GM12878 (cell line): ENCODE measurements at places on chromosomes 7 and 10. TPM values are rescaled to one million over a fixed set of nuclear protein-coding genes. Genes with fewer than 3 reads are reported as not detected.

The MCU gene
- 17.3 and 18.2 TPM in 2 replicates for total RNA-seq

DNA sequence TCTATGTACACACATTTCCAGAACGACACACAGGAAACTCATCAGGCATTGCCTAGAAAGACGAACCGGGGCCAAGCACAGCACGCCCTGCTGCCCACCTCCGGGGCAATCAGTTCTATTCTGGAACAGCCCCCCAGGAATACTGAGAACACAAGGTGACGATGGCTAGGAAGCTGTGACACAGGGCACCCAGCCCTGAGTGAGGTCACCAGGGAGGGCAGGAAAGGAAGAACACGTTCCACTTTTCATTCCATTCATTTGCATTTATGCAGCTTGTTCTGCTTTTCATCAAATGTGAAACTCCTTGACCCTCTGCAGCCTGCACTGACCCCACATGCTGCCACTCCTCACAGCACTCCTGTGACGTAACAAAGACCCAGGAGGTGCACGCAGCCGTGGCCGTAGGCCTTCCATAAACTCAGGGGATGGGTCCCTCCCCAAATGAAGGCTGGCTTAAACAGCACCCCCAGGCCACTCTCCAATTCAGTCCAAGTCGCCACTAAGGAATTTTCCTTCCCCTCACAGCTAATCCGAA, 28.9 kb downstream of the MAD1L1 start:
- DNase-seq = no peak
- peaks cover 10% of the 10 kb centered on the region for H3K36me3 ChIP-seq
- H3K4me1 ChIP-seq = peaks cover 9% of the 10 kb centered on the region

DNA sequence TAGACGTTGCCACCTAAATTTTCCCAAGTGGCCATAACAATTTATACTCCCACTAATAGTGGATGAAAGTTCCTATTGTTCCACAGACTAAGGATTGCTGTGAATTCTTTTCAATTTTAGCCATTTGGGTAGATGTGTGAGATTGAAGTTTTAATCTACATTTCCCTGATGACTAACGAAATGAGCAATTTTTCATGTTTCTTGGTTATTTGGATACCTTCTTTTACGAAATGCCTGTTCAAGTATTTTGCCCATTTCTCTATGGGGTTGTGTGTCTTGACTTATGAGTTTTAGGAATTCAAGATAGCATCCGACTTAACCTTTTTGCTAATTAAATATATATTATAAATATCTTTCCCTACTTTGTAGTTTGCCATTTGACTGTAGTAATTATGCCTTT, 16.4 kb upstream of the PRKG1 start:
- H3K4me1 ChIP-seq = no peaks in the 10 kb centered on the region
- no peaks in the 10 kb centered on the region for H3K36me3 ChIP-seq
- no peaks in the 10 kb centered on the region for H3K27me3 ChIP-seq
- H3K27ac ChIP-seq = no peak overlapping the region
- DNase-seq = no peak

The RAMP3 gene
- not detected in 2 replicates for total RNA-seq

The HTRA1 gene
- 0.11 TPM in 1 of 2 replicates, not detected in the other for total RNA-seq

GRCh38 chr10:62726142-62726541, 78.4 kb upstream of the ADO start:
- no peak overlapping the region for H3K4me3 ChIP-seq
- H3K36me3 ChIP-seq = no peaks in the 10 kb centered on the region
- H3K27me3 ChIP-seq = no peaks in the 10 kb centered on the region
- DNase-seq = no peak

- DNase-seq = no peak
- H3K36me3 ChIP-seq = no peaks in the 10 kb centered on the region; the same call in 1 of the 2 replicates
- H3K4me1 ChIP-seq = no peaks in the 10 kb centered on the region
- no peak overlapping the region for H3K27ac ChIP-seq
- H3K27me3 ChIP-seq = no peaks in the 10 kb centered on the region
- H3K4me3 ChIP-seq = no peak overlapping the region
Observed at GRCh38 chr10:93687737-93688136, 14.7 kb downstream of the FRA10AC1 start.

DNA sequence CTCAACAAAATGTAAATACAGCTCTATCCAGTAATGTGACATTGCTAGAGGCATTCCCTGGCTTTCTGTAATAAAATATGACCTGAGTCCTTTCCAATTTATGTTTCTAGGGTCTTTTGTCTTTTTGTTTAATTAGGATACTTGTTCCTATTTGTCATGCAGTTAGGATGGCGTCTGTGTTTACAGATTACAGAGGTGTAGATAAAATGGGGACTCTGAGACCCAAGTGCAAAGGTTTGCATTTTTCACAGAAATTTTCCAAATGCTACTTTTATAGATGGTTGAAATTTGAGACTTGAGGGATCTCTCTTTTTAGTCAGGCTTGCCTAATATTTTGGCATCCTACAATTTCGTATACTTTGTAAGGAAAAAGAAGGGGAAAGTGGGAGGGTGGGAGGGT, 332.4 kb downstream of the PTEN start:
- H3K4me1 ChIP-seq = peaks cover 11% of the 10 kb centered on the region
- H3K36me3 ChIP-seq = no peaks in the 10 kb centered on the region
- H3K4me3 ChIP-seq = no peak overlapping the region
- H3K27ac ChIP-seq = no peak overlapping the region
- no peaks in the 10 kb centered on the region for H3K27me3 ChIP-seq

The STAG3 gene
- total RNA-seq = 78.7 and 81.7 TPM in 2 replicates

The PDGFA gene
- 8.2 and 10.7 TPM in 2 replicates for total RNA-seq

GRCh38 chr10:1515780-1516491, 221.4 kb downstream of the ADARB2 start:
- no peaks in the 10 kb centered on the region for H3K27me3 ChIP-seq
- no peak overlapping the region for H3K27ac ChIP-seq
- no peaks in the 10 kb centered on the region for H3K4me1 ChIP-seq
- no peak for DNase-seq
- H3K4me3 ChIP-seq = no peak overlapping the region
- H3K36me3 ChIP-seq = no peaks in the 10 kb centered on the region

GRCh38 chr7:135920478-135920877, 56.7 kb downstream of the MTPN start:
- no peak for DNase-seq
- no peaks in the 10 kb centered on the region for H3K36me3 ChIP-seq
- no peak overlapping the region for H3K4me3 ChIP-seq
- H3K27ac ChIP-seq = no peak overlapping the region
- no peaks in the 10 kb centered on the region for H3K27me3 ChIP-seq
- no peaks in the 10 kb centered on the region; the same call in 1 of the 2 replicates for H3K4me1 ChIP-seq

DNA sequence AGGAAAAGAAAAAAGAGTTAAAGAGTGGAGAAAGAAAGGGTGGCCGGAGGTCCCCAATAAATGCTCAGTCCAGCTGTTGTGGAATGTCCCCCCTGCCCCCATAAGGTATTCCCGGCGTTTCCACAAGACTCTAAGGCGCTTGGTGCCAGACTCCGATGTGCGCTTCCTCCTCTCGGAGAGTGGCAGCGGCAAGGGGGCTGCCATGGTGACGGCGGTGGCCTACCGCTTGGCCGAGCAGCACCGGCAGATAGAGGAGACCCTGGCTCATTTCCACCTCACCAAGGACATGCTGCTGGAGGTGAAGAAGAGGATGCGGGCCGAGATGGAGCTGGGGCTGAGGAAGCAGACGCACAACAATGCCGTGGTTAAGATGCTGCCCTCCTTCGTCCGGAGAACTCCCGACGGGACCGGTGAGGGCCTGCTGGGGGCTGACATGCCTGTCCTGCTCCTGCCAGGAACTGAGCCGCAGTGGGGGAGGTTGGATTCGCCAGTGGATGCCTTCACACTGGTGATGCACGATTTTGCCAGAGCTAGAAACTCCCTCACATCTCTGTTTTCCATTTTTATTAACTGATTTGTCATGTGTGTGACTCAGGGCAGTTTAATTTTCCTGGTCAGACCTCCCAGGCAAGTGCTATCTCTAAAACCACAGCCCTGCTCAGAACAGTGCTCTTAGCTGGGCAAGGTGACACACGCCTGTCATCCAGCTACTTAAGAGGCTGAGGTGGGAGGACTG, 34.2 kb downstream of the TACR2 start:
- H3K4me1 ChIP-seq = peaks cover 3% of the 10 kb centered on the region; the same call in 1 of the 2 replicates
- H3K4me3 ChIP-seq = no peak overlapping the region
- H3K27me3 ChIP-seq = no peaks in the 10 kb centered on the region
- no peak overlapping the region for H3K27ac ChIP-seq
- no peak for DNase-seq
- H3K36me3 ChIP-seq = peaks cover 51% of the 10 kb centered on the region

DNA sequence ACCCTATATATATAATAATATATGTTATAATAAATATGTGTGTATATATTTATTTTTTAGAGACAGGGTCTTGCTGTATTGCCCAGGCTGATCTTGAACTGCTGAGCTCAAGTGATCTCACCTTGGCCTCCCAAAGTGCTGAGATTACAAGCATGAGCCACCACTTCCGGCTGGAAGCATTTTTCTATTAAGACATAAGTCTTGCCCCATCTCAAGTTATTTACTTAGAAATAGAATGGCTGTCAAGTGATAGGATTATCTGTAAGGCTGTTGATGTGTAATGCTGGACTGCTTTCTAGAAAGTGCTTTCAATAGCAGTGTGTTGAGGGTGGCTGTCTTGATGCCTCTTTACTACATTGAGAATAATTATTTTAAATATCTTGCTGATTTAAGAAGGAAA, 65.2 kb downstream of the ZMYND11 start:
- H3K4me3 ChIP-seq = no peak overlapping the region
- H3K36me3 ChIP-seq = no peaks in the 10 kb centered on the region
- no peak for DNase-seq
- H3K4me1 ChIP-seq = no peaks in the 10 kb centered on the region
- no peaks in the 10 kb centered on the region for H3K27me3 ChIP-seq

The LAMB4 gene
- not detected in 2 replicates for total RNA-seq

GRCh38 chr7:79692015-79692414, 238.5 kb upstream of the MAGI2 start:
- H3K4me3 ChIP-seq = no peak overlapping the region
- H3K36me3 ChIP-seq = no peaks in the 10 kb centered on the region
- no peaks in the 10 kb centered on the region for H3K27me3 ChIP-seq
- H3K4me1 ChIP-seq = no peaks in the 10 kb centered on the region
- H3K27ac ChIP-seq = no peak overlapping the region
- no peak for DNase-seq

DNA sequence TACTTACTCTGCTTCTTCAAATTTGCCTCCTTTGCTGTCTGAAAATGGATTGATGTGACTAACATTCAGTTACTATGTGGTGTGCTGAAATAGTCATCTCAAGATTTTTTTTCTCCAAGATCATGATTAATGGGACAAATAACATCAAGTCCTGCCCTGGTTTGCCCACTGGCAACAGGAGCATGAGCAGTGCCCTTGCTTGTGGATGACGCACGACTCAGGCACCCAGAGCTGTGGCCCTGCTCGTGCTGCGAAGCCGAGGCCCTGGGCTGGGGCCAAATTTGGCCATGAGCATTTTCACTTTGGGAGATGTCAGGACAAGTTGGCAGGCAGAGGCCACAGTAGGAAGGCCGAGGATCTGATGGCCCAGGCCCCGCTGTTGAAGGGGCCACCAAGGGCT, 239.8 kb upstream of the IGFBP3 start:
- no peak overlapping the region for H3K4me3 ChIP-seq
- no peaks in the 10 kb centered on the region for H3K27me3 ChIP-seq
- no peak overlapping the region for H3K27ac ChIP-seq
- no peaks in the 10 kb centered on the region for H3K4me1 ChIP-seq
- no peak for DNase-seq

DNA sequence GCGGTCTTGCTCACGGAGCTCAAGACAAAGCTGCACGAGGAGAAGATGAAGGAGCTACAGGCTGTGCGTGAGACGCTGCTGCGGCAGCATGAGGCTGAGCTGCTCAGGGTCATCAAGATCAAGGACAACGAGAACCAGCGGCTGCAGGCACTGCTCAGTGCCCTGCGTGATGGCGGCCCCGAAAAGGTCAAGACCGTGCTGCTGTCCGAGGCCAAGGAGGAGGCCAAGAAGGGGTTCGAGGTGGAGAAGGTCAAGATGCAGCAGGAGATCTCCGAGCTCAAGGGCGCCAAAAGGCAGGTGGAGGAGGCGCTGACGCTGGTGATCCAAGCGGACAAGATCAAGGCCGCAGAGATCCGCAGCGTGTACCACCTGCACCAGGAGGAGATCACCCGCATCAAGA, 51.4 kb downstream of the JAKMIP3 start:
- H3K4me1 ChIP-seq = no peaks in the 10 kb centered on the region
- no peak for DNase-seq
- H3K4me3 ChIP-seq = no peak overlapping the region
- H3K36me3 ChIP-seq = no peaks in the 10 kb centered on the region

DNA sequence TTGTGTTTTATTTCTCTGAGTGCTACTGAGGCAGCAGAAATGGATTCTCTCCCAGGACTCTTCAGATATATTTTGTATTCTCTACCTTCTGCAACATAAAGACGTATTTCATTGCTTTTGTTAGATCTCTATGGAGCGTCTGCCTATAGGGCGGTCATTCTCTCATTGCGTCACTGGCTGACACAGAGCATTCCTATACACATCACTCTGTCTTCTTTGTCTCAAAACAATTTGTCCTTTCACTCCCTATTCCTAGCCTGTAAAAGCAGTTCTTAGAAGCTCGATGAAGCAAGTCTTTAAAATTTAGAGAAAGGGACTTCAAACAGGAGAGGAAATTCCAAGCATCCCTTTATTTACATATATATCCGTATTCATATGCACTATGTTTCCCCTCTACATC, 120.6 kb downstream of the CPED1 start:
- no peaks in the 10 kb centered on the region for H3K4me1 ChIP-seq
- H3K4me3 ChIP-seq = no peak overlapping the region
- H3K36me3 ChIP-seq = no peaks in the 10 kb centered on the region
- H3K27ac ChIP-seq = no peak overlapping the region
- no peaks in the 10 kb centered on the region; the same call in 1 of the 2 replicates for H3K27me3 ChIP-seq
- no peak for DNase-seq

GRCh38 chr10:71575934-71576801, 143.4 kb downstream of the C10orf105 start:
- no peak overlapping the region for H3K27ac ChIP-seq
- DNase-seq = no peak
- no peaks in the 10 kb centered on the region for H3K27me3 ChIP-seq
- H3K4me1 ChIP-seq = no peaks in the 10 kb centered on the region
